ENCODE measurements at places on chromosomes 4 and X.

DNA sequence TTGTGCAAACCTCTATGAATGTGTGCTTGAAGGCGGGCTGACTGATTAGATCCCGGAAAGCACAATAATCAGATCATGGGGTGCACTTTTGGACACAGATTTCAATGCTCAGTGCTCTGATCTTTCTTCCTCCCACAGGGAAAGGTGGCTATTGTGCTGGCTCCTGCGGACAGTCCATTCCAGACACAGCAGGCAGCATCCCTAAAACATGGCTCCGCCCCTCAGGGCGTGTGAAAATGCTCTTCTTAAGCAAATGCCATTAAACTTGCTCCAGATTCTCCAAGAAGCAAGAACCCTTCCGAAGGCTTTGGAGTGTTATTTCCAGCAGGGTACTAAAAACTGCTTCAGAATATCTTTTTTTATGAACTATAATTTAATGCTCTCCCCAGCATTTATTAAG lies 100.0 kb downstream of the SLC2A9 start:
- DNase-seq: no peak

DNA sequence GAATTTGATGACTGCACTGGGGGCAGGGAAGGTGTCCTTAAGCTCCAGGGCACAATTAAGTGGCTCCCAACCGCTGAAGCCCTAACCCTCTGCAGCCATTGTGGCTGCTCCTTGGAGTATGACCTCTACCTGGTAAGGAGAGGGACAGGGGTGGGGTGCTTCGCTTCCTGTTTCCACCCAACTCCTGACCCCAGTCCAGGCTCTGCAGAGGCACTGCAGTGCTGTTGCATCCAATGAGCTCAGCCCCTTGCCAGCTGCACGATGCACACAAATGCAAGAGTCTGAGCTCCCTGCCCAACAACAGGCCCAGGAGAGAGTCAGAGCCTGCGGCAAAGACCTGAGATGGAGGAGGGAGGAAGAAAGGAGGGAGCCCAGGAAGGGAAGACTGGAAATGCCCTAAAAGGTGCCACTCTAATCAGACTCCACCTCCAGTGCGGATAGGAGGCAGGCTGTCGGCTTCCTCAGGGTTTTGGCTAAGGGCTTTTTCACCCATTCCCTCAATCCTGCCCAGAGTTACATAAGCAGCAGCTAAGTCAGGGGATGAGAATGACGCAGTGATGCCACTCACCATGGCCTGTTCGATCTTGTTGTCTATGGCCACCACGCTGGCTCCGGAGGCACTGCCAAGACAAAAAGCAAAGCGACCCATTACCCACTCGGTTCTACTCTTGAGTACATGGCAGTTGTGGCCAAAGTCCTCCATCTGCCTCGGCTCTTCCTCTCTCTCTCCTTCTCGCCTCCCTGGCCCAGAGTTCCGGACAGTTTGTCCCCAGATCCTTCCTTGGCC lies 60.1 kb downstream of the TSC22D3 start:
- DNase-seq: peak; percentile 47

- no peak for DNase-seq
These were observed 1.8 kb downstream of the L1CAM start for GRCh38 chrX:153884136-153884535.

GRCh38 chr4:166290426-166290825 lies 417.4 kb downstream of the TLL1 start:
- DNase-seq: no peak

- no peak for DNase-seq
These were observed 46.8 kb downstream of the MXRA5 start for GRCh38 chrX:3299636-3300035.

GRCh38 chr4:153001626-153002025 lies 65.5 kb downstream of the FHDC1 start:
- no peak for DNase-seq

- no peak for DNase-seq
These were observed 32.3 kb downstream of the RASL11B start for GRCh38 chr4:52894443-52894842.

- DNase-seq: no peak
These were observed 60.5 kb downstream of the MSX1 start for GRCh38 chr4:4919927-4920326.

DNA sequence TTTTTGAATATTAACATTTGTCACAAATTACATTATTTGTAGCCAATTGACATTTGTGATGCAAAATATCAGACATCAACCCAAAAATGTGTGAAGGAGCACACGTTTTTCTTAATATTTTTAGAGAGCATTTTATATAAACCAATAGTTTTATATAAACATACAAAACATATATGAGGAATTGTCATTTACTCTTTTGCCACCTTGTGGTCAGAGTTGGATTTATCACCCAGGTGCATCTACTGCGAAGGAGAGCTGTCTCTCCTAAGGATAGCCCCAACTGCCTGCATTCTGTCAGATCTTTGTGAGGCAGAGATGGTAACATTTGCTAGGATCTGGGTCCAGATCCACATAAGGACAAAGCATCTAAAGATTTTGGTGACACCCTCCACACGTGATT lies 2.5 kb upstream of the USP27X start:
- peak; percentile 42 for DNase-seq

DNA sequence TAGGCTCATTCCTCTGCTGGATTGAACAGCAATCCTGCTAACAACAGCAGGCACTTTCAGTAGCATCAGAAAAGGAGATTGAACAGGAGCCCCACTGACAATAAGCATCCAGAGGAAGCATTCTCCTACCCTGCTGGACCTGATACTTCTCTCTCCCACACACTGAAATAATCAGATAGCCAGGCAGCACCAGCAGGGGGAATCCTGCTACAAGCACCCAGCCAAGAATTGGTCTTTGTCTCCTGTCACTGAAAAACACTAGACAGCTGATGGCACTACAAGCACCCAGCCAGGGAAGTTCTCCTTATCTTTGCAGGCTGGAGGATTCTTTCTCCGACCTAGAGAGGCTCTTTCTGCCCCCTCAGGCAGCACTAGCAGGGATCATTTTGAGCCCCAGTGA lies 444.3 kb upstream of the GRIA3 start:
- no peak for DNase-seq

GRCh38 chr4:10075158-10075863 lies 41.3 kb downstream of the WDR1 start:
- DNase-seq: no peak

GRCh38 chrX:122878269-122878668 lies 305.8 kb upstream of the GRIA3 start:
- no peak for DNase-seq

DNA sequence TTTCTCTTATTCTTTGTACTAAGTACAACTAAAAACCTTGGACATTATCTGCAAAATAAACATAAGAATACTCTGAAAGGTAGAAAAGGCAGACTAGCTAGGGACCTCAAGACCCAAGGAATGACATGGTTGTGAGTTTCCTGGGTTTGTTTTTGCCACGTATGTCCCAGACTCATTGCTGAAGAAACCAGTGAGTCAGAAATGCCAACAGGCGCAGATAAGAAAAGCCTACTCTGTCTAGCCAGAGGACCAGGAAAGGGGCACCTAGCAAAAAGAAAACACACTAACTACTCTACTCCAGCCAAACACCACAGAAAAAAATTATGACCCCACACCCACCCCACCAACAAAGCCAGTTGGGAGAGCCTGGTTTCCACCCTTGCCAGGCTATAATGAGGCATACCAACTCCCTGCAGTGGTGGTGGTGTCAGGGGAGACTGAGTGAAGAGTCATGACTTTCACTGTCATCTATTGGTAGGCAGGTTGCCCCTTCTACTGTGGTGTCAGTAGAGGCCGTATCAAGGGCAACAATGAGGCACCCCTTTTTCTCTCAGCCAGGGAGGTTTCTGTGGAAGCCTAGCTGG lies 10.9 kb downstream of the MTMR1 start:
- no peak for DNase-seq

DNA sequence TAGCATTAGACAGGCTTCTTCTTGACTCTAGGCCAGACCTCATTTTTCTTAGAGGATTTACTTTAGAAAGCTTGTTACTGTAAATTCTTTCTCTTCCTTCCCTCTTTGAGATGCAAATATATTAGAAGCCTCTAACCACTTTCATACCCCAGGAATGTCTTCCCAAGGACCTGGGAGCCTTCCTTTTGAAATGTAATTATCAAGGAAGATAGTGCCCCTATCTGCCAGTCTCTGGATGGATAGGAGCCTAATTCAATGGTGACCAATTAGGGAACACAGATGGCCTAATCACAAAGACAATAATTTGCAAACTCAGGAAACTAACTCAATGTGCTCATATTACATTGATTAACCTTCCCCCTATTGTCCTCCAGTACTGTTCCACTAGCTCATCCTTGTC lies 145.6 kb upstream of the DCAF8L1 start:
- DNase-seq: no peak

GRCh38 chr4:176833400-176834175 lies 40.9 kb upstream of the VEGFC start:
- DNase-seq: no peak

DNA sequence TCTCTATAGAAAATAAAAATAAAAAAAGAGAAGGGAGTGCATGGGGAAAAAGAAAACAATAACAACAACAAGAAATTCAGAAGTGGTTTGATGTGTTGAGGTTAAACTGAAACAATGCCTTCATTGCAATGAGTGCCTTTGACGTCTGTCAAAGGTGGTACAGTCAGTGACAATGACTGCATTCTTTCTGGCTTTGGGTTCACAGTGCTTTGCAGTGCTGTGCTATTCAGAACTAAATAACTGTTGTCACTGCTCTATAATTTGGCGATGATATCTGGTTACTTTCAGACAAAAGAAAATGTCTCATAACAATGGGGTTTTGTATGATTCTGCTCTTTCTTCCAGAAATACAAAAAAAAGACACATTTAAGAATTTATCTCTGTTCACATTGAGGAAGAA lies 488.6 kb upstream of the MAGEB2 start:
- no peak for DNase-seq

DNA sequence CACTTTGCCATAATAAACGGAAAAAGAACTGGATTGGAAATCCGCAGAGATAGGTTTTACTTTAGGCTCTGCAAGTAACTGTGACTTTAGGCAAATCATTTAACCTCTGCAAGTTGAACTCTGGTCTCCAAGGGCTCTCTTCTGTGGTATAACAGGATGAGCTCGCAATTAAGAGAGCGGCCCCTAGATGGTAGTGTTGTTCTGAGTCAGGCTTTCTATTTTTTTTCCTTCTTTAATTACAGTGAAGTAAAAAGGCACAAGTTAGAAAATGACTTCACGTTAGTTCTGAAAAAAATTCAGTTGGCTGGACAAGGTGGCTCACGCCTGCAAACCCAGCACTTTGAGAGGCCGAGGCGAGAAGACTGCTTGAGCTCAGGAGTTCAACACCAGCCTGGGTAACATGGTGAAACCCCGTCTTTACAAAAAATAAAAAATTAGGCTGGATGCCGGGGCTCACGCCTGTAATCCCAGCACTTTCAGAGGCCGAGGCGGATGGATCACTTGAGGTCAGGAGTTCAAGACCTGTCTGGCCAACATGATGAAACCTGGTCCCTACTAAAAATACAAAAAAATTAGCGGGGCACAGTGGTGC lies 18.0 kb downstream of the RPS3A start:
- DNase-seq: peak; percentile 81

- DNase-seq: no peak
These were observed 18.7 kb upstream of the GLRB start for GRCh38 chr4:157057218-157057617.

GRCh38 chrX:155662282-155662681 lies 49.5 kb upstream of the TMLHE start:
- DNase-seq: peak; percentile 11

- no peak for DNase-seq
These were observed 4.9 kb upstream of the SLC25A4 start for GRCh38 chr4:185138161-185138560.

GRCh38 chr4:64777286-64777685 lies 368.0 kb upstream of the TECRL start:
- no peak for DNase-seq

GRCh38 chr4:55079451-55080173 lies 45.8 kb downstream of the KDR start:
- no peak for DNase-seq

DNA sequence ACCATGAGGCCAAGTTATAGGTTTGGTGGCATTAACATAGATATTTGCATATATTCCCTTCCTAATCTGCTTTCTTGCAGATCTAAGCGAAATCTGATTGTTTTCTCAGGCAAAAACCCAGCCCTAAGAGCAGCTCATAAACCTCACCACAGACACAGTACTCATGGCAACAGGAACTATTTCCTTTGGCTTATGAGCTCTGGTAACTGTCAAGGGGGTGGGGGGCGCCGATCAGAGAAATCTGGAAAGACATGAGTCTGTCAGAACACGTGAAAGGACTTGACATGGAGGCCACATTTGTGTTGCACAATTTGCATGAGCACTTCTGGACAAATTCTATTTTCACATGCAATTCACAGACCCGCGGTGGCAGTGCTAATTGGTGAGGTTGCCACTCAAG lies 83.7 kb downstream of the MGST2 start:
- no peak for DNase-seq
